ENCODE measurements at places on chromosomes 2 and 18. TPM values are rescaled to one million over a fixed set of nuclear protein-coding genes. Genes with fewer than 3 reads are reported as not detected.

DNA sequence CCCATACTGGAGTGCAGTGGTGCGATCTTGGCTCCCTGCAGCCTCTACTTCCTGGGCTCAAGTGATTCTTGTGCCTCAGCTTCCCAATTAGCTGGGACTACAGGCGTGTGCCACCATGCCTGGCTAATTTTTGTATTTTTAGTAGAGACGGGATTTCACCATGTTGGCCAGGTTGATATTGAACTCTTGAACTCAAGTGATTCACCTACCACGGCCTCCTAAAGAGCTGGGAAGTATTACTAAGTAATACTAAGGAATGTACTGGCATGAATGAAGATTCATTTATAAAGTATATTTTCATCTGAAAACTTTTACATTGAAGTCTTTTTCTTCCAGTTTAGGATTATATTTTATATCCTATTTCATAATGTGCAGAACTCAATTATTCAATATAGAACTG lies 38.1 kb downstream of the NUP35 start:
- no peak for DNase-seq

DNA sequence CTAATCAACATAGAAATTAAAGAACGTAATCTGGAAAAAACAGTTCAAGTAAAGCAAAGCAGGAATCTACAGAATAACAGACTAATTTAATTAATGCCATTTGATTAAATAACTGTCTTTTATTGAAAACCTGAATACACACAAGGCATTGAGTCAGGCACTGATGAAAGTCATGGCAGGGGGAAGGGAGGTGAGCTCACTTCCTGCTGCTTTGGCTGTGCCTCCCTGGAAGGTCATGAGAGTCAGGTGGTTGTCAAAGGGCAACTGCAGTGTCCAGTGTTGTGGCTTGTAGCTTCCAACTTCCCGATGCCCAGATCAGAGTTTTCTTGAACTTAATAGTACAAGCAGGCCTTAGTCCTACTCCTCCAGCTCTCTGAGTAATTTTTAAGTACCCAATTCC lies 180.9 kb downstream of the PID1 start:
- DNase-seq = no peak

DNA sequence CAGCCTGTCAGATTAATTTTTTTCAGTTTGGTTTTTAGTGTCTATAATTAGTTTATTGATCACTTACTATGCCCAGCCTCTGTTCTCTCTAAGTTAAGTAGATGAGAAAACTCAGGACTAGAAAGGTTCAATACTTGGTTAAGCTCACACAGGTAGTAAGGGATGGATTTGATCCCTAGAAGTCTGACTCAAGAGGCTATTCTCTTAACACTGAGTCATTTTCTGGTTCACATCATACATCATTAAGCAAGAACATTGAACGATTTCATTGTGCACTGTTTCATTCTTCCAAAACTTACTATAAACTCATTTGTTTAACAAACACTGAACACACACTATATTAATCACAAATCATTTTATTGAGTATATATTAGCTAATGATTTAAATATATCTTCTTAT lies 54.1 kb upstream of the SLC38A11 start:
- no peak for DNase-seq

DNA sequence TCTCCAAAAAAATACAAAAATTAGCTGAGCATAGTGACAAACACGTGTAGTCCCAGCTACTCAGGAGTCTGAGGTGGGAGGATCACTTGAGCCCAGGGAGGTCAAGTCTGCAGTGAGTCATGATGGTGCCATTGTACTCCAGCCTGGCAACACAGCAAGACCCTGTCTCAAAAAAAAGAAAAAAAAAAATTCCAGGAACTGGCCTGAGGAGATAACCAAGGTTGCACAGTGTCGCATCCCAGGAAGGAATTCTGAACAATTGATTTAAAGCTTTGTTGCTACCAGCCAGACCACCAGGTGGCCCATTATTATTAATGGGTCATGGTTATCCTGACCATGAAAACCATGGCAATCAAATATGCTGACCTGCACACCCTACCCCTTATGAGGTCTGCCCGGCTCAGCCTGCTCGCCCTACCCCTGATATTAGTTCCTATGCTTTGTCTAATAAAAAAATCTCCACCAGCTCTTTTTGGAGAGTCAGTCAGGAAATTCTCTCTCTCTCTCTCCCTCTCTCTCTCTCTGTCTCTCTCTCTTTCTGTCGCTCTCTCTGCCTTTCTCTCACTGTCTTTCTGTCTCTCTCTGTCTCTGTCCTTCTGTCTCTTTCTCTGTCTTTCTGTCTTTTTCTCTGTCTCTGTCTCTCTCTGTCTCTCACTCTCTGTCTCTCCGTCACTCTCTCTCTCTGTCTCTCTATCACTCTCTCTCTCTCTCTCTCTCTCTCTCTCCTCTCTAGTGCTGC lies 73.7 kb downstream of the NCAPH start:
- DNase-seq = no peak

- DNase-seq = no peak
Observed at GRCh38 chr2:96158554-96158940, 13.3 kb upstream of the DUSP2 start.

- no peak for DNase-seq
Observed at GRCh38 chr2:20449501-20450200, 2.8 kb downstream of the RHOB start.

DNA sequence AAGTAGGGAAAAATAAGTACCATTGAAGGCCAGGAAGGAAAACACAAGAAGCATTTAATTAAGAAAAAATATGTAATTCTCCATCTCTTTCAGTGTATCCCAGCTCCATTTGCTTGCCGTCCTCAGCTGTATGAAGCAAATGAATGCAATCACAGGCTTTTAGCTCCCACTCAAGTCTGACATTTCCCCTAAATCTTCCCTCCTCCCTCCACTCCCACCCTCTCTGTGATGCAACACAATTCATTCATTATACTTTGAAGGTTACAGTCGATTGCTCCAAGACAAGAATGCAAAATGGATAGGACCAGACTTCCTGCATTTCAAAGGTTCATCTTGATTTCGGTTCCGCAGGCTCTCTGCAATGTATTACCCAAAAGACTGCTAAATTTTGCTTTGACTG lies 172.7 kb upstream of the SERPINE2 start:
- DNase-seq = no peak

DNA sequence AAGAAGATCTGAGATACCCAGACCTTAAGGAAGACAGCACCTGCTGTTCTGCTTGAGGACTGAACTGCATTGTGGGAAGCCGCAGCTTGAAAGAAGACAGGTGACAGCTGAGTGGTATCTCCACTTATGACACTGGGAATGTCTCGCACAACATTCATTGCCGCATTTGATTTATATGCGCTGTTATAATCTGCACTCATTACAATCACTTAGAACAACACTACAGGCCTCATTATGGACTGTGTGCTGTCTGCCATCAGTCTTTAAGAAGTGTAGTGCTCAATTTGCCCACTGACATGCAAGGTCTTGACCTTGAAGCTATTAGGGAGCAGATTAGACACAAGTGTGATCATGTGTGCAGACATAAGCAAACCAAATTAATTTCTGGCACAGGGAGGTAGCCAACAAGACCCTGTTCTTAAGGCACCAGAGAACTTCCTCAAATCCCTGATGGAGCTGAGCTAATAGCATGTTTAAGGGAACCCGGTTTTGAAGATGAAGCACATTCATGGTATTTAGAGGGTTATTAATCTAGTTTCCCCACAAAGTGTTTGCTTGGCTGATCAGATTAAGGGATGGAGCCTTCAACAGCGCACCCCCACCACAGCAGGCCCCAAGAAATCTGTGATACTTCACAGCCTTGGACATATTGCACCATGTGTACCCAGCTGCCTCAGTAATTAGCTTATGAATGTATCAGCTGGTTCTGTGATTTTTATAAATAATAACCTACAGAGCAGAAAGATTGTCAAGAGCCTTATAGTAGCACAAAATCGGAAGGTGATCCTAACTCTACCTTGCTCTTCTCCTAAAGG lies 146.8 kb downstream of the SATB2 start:
- no peak for DNase-seq

SIX2 gene
- not detected for total RNA-seq

EGR4 gene
- total RNA-seq = not detected

GRCh38 chr18:65227970-65228369 lies 522.8 kb upstream of the CDH7 start:
- no peak for DNase-seq

MAP3K19 gene
- total RNA-seq = not detected

KCNS3 gene
- total RNA-seq = 6.5 TPM

GRCh38 chr2:145813481-145813880 lies 1293.6 kb upstream of the ZEB2 start:
- DNase-seq = no peak

- DNase-seq = no peak
Observed at GRCh38 chr2:13770279-13770678, 862.2 kb upstream of the LRATD1 start.

- no peak for DNase-seq
Observed at GRCh38 chr18:448116-448790, 52.2 kb downstream of the COLEC12 start.

DNA sequence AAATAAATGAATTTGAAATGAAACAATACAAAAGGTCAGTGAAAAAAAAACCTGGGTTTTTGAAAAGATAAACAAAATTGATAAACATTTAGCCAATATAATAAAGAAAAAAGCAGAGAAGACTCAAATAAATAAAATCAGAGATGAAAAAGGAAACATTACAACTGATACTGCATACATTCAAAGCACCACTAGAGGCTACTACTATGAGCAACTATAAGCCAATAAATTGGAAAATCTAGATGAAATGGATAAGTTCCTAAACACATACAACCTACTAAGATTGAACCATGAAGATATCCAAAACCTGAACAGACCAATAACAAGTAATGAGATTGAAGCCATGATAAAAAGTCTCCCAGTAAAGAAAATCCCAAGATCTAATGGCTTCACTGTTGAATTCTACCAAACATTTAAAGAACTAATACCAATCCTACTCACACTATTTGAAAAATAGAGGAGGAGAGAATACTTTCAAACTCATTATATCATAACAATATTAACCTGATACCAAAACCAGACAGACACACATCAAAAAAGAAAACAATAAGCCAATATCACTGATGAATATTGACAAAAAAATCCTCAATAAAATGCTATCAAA lies 80.8 kb upstream of the CERS6 start:
- no peak for DNase-seq

DNA sequence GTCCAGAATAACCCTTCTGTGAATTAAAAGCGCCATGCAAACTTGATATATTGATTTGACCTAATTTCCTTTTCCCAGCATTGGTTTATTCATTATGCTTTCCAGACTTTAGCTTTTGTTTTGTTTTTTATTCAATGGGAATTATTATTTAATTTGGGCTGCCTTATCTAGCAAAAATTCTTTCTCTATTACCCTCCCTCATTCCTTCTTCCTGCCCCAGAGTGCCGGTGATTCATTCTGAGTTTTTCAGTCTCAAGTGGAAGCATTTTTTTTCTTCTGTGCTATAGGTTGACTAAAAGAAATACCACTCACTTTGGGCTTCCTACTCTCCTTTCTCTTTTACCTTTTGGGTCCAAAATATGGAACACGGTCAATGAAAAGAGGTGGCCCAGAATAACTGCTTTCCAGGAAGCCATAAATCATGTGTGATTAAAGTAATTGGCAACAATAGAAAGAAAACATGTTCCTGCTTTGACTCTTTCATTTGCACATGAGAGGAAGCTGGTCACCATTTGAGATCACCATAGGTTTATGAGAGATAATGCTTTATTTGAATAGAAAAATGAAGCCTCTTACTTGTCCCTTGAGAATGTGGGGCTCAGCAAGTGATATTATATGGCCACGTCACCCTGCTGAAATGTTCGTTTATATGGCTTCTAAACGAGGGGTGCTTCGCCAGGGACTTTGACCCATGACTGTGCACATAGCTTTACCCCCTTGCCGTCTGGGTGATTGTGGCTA lies 422.8 kb upstream of the ZEB2 start:
- no peak for DNase-seq

DNA sequence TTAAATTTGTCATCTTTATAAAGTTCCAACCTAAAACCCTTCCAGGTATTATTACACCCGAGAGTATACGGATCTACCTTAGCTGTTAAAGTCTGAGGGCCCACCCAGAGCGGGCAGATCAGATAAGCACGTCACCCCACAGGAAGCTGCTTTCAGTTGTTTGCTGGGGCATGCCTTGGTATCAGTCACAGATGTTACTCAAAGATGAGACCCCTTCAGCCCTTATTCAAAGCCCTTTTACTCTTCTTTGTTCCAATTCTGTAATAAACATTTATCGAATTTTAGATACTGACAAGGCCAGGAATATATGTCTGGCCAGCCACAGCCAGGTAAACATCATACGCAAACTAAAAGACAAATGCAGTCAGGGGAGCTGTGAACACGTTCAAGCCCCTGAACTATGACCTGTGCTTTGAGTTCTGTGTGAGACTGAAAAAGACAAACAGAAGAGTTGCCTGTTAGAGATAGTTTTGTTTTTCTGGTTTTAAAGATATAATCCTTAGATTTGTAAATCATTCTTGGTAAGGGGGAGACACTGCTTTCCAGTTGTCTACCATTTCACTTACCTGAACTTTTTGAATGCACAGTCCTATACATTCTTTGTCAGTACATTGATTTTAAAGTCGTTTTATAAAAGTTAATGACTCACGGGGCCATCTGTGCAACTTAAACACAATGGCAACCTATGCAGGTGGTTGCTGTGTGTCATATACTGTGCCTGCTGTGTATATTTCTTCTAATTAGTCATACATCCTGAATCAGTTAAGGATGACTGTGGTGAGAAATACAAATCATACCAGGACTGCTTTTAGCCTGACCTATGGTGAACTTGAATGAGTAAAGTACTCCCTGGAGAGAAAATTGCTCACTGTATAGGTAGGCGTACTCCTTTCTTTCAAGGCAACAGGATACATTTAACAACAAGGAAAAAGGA lies 100.5 kb upstream of the ITPRID2 start:
- no peak for DNase-seq

GRCh38 chr2:88187927-88188326 lies 17.8 kb downstream of the THNSL2 start:
- DNase-seq = no peak

- no peak for DNase-seq
Observed at GRCh38 chr2:18527822-18528221, 32.6 kb downstream of the RDH14 start.

DNA sequence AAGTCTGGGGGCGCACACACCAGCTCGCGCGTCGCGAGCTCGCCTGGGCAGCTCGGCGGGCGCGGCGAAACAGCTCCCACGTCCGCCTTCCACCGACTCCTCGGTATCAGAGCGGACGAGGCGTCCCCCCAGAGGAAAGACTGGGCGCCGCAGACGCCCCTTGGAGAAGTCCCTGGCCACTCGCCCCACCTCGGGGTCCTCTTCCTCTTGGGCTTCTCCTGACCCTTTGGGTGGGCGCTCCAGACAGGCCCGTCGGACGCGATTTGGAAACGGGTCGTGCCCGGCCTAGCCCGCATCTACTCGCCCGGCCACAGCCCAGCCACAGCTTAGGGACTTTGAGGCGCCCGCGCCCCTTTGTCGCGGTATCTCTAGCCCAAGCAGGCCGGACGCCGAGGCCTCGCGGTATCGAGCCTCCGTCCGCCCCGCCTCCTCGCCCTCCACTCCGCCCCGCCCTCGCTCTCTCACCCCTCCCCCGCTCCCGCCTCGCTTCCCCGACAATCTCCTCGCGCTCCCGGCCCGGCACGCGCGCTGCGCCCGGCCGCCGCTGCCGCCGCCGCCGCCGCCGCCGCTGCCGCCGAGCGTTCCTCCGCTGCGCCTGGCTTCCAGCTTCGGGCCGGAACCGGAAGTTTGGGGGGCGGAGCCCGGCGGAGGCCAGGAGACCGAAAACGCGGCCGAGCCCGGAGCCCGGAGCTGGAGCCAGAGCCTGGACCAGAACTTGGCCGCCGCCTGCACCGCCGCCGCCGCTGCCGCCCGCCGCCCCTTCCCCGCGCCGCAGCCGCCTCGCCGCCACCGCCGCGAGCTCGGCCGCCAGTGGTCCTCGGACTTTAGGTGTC lies 749 bp upstream of the ACVR2A start:
- peak; percentile 92 for DNase-seq

GRCh38 chr2:6352247-6352646 lies 513.5 kb downstream of the CMPK2 start:
- no peak for DNase-seq

GKN1 gene
- not detected for total RNA-seq

NAT8 gene
- 2.4 TPM for total RNA-seq
